ENCODE measurements at places on chromosomes 7 and 10. TPM values are rescaled to one million over a fixed set of nuclear protein-coding genes. Genes with fewer than 3 reads are reported as not detected.

The RET gene
- total RNA-seq, result not detected

GRCh38 chr7:51237446-51238133, 79.0 kb downstream of the COBL start:
- no peak for DNase-seq

- peak; percentile 51 for DNase-seq
Observed at GRCh38 chr10:71713135-71714030, 6.2 kb downstream of the C10orf105 start.

The ANKRD16 gene
- total RNA-seq, result 10.4 TPM

Data from ascending aorta (tissue), 2 donors.